ENCODE measurements at places on chromosomes 4 and X.
A peak's percentile ranks its signal among the peaks of the same experiment; 100 is the strongest.

- DNase-seq = no peak
Observed at GRCh38 chr4:38237139-38237538, 276.9 kb downstream of the PTTG2 start.

- no peak for DNase-seq
Observed at GRCh38 chr4:98125585-98125984, 17.7 kb downstream of the STPG2 start.

DNA sequence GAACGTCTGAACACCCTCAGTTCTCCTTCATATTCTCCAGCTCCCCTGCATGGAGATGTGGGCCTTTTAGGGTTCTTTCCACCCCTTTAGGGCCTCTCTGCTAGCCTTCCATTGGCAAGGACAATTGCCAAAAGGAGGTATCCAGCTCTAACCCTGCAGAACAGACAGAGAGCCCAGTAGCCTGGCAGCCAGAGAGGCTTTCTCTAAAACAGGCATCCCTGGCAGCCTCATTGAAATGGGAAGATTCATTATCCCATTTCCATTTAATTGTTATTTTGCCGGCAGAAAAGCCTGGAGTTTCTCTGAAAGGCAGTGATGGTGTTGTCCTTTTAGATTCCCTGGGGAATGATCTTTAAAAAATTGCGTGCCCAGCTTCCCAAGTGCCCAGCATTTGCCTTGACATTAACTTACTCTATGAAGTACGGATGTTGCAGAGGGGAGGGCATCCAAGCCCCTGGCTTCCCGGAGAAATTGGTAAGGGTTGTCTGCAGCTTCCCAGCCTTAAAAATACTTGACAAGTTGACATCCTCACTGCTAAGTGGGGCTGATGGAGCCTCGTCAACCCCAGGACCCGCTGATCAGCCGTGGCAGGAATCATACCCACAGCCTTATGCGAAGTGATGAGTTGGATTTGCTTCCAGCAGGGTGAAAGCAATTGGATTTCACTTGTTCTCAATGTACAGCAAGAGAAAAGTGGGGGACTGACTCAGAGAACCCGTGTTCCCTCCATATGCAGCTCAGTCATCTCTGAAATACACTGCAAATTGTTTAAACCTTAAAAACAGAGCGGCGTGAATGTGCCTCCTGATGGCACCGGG, 244.1 kb downstream of the CRLF2 start:
- DNase-seq = no peak

DNA sequence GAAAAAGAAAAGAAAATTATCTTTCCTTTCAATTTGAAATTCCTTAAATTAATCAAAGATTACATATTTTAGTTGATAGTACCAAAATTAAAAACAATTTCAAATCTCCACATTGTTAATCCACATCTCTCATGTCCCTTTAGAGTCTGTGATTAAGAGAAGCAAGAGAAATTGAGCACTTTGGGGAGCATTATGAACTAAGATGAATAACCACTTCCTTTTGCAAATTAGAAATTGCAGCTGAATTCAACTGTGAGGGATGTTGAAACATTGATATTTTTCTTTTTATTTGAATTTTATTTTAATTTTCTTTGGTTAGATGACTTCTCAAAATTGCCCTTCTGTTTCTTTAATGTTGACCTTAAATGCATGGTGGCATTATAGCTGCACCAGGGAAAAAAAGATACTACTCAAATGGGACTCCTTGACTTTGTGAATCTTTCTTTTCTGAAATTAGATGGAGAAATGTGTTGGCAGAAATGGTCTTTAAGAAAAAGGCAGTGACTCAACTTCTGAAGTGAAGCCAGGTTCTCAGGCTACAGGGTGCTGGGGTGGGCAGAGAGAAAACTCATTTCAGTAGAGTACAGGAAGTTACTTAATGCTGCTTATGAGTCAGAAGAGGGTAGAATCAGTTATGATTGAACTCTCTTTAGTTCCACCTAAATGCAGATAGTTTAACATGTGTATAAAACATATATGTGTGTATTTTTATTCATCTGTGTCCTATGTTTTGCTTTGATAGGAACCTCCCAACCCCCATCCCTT, 92.0 kb upstream of the TNIP3 start:
- peak; percentile 66 for DNase-seq

GRCh38 chr4:56728512-56728911, 47.4 kb upstream of the HOPX start:
- DNase-seq = peak; percentile 44

- peak; percentile 52 for DNase-seq
Observed at GRCh38 chr4:76090241-76090691, 15.8 kb downstream of the ART3 start.

DNA sequence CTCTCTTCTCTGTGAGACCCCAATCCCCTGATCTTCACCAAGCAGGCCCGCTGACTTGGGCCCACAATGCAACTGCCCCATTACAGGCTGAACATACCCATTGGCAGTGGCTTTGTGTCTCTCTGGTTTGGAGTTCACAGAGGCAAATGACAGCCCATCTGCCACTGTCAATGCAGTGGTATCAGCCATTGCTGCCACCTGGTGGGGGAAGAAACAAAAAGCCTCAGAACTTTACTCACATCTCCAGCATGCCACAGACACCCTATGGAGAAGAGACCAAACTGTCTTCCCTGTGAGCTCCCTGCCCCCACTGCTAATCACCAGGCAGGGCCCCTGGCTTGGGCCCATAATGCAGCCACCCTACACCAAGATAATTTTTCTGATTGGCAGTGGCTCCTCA, 729.3 kb upstream of the ACTRT1 start:
- DNase-seq = no peak

GRCh38 chr4:94534401-94535312, 82.9 kb downstream of the PDLIM5 start:
- DNase-seq = no peak

DNA sequence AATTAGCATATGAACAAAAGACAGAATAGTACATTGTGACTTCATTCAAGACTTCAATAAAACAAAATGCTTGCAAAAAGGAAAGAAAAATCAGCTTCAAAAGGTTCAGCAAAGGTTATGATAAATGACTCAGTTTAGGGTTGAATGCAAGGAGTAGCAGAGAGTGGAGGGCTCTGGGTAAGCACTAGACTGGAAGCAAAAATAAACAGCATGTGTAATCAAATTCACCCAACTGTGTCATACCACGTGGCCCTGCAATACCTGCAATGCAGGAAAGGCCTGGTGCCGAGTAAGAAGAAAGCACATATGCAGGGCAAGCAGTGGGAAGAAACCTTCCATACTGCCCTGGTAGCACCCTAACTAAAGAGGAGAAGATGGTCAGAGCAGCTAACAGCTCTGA, 88.7 kb downstream of the ATP11C start:
- DNase-seq = peak; percentile 29

GRCh38 chrX:21975812-21976211, 35.3 kb downstream of the SMS start:
- DNase-seq = no peak

- DNase-seq = no peak
Observed at GRCh38 chrX:39310891-39311290, 509.6 kb downstream of the MID1IP1 start.

DNA sequence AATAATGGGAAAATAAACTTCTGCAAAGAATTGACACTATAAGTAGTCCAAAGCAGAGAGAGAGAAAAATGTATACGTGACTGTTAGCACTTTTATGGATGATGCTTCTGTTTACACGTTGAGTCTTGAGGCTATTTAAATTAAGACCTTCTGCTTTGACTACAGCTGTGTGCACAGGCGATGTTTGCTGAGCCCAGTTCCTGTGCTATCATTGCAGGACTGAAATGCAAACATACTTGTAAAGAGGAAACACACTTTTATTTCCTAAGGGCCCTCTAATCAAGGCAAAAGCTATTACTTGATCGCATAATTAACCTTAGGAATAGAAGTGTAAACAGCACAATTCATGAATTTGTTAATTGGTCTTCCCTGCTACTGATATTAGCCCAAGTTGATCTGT, 226.9 kb downstream of the FBXW7 start:
- no peak for DNase-seq

DNA sequence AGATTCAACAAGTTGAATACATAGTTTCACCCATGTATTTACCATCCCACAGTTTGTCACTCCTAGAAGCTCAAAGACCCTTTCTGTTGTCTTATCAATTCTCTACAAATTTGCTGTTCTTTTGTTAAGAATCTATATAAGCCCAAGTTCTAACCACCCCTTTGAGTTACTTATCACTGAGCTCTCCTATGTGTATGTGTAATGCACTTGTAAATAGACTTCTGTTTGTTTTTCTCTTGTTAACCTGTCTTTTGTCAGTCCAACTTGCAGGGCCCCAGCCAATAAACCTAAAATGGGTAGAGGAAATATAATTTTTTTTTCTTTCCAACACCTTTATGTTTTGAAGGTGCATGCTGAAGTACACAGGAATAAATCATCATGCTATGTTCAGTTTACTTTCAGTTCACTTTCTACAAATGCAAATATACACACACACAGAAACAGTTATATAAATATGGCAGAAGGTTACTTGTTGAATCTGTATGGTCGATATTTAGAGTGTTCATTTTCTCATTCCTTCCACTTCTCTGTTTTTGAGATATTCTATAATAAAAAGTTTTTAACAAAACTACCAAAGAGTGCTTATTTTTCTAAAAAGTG, 22.3 kb upstream of the CLOCK start:
- no peak for DNase-seq

Measured in kidney epithelial cell (primary cell).